Cerebellum (tissue), 4 donors: ENCODE measurements at places on chromosomes 6 and 20. TPM values are rescaled to one million over a fixed set of nuclear protein-coding genes. Genes with fewer than 3 reads are reported as not detected.
A peak's percentile ranks its signal among the peaks of the same experiment; 100 is the strongest.

The SPATS1 gene
- total RNA-seq, result not detected

The NCOA5 gene
- total RNA-seq, result 18.1 TPM

The VNN1 gene
- total RNA-seq, result 0.09 TPM

The OGFRL1 gene
- 37.6 TPM for total RNA-seq

The PLCB4 gene
- total RNA-seq, result 36.4 TPM

The LY6G6F gene
- 0.36 TPM for total RNA-seq

The WFDC10B gene
- not detected for total RNA-seq

The GSTA3 gene
- not detected for total RNA-seq

The FAM50B gene
- 10.1 TPM for total RNA-seq

The ARMH2 gene
- not detected for total RNA-seq

The TMEM244 gene
- total RNA-seq, result not detected

The BPIFB2 gene
- total RNA-seq, result not detected

The POU5F1 gene
- not detected for total RNA-seq

DNA sequence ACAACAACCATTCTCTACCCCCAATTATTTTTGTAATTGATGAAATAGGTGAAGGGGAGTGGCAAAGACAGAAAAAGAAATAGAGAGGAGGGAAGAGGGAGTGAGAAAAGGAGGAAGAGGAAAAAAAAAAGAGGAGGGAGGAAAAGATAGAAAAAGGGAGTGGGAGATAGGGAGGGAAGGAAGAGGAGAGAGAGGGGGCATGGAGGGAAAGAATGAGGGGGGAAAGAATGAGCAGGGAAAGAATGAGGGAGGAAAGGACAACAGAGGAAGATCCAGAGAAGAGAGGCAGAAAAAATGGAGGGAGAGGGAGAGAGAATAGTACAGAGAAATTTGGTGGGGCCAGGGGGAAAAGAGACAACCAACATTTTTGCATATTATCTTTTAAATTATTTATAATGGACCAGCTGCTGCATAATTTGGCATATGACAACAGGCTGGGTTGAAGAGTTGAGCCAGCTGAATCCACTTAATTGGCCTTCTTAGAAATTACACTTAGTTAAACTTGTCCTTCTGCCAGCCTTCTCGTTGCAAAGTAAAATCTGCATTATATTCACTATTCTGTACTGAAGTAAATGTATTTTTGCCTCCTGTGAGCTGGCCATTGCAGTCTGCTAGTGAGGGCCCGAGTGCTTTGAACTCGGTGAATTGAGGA is 101.0 kb downstream of the ARHGAP18 start:
- DNase-seq, result no peak

- DNase-seq, result no peak
Observed at GRCh38 chr6:35590622-35591066, 77.9 kb upstream of the TULP1 start.

GRCh38 chr20:36249450-36249849 is 13.2 kb downstream of the AAR2 start:
- no peak for DNase-seq

DNA sequence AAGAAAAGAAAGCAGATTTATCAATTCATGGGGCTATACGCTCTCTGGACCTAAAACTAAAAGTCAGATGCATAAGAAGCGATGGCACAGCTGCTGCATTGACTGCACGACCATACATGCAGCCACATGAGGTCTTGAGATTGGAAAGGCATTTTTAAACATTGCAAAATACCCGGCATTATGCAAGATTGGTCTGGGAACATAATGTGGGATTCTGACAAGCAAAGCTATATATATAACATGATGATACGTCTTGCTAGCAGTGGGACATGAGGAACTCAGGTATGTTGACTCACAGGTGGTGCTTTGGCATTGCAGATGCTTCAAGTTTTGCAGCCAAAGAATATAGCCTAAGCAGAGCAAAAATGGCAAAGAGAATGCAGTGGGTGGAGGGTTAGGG is 55.1 kb downstream of the SAMD3 start:
- DNase-seq, result no peak

GRCh38 chr6:52356017-52356416 is 5.9 kb upstream of the PAQR8 start:
- DNase-seq, result no peak

- peak; percentile 32 for DNase-seq
Observed at GRCh38 chr6:107180099-107180498, 64.8 kb upstream of the BEND3 start.

DNA sequence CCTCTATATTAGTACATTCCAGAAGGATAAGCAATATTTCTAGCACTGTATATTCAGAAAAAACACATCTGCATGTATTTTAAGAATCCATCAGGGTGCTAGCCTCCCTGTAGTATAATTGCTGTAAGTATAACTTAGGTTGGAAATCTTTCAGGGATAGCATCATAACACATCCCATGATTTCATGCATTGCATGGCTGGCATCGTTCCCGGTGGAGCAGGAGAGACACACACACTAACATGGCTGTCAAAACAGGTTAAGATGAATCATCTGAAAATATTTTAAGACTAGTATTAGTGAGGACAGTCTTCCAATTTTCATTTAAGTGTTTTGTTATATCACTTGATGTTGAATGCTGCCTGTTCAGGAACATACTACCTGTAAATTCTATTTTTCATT is 32.1 kb upstream of the CENPW start:
- no peak for DNase-seq

DNA sequence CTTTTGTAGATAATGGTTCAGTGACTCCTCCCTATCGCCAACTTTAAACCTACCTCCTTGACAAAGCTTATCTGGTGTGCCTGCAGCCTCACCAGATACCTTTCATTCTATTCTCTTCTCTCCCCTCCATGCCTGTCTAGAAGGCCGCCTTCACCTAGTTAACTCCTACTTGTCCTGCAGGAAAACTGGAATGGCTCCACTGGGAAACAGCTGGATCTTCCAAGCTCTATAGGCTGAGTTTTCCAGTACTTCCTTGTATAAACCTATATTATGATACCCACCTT is 6.2 kb downstream of the PRKN start:
- no peak for DNase-seq

DNA sequence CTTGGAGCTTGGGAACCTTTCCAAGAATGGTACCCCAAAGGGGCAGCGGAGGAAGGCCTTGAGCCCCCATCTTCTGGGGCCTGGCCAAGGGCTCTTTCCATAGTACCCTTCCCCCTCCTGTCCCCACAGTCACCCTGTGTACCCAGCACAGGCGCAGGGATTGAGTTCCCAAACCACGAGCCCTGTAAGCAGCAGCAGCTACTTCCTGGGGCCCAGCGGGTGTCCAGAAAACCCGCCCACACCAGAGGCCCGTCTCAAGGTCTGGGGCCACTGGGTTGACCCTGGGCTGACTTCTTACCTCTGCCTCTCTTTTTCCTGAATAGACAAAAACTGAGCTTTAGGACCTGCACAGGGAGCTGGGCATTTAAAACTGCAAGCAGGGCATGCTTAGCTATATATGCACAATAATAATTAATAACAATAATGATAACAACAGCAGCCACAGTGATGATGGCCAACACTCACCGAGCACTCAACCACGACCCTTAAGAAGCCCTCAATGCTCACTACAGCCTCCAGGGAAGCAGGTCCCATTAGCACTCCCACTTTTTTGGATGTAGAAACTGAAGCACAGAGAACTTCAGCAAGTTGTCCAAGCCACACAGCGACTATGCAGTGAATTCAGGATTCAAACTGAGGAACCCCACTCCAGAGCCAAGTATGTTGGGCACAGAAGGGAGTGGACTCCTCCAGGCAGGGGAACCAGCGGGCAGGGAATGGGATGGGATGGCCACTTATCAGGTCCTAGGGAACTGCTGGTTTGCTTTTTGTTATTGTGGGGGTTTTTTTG is 14.5 kb downstream of the NOL4L start:
- DNase-seq, result no peak

- DNase-seq, result no peak
Observed at GRCh38 chr6:127893541-127893940, 7.3 kb downstream of the THEMIS start.

- DNase-seq, result no peak
Observed at GRCh38 chr6:23526526-23526925, 599.5 kb upstream of the NRSN1 start.

DNA sequence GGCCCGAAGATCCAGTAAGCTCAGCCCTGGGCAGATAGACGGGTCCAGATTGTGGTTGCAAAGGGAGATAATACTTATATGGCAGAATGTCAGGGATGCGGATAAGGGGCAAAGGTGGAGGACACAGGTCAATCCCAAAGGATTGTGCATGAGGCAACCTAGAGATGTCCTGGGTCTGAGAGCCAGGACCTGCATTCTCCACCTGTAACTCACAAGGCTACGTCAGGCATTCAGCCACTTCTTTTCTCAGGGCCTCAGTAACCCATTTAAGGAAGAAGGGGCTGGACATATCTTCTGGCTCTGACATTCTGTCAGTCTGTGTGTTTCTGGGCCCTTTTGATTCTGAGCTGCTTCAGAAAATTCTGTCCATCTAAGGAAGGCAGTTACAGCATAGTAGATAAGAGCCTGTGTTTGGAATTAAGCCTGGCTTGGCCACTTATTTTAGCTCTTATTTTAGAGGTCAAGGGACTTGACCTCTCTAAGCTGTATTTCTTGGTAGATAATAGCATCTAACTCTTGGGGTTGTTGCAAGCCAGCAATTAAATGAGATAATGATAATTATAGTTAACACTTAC is 40.2 kb downstream of the CNBD2 start:
- DNase-seq, result no peak

GRCh38 chr6:72748759-72749158 is 126.9 kb downstream of the KCNQ5 start:
- DNase-seq, result no peak

GRCh38 chr6:17200395-17200794 is 80.8 kb upstream of the RBM24 start:
- no peak for DNase-seq

DNA sequence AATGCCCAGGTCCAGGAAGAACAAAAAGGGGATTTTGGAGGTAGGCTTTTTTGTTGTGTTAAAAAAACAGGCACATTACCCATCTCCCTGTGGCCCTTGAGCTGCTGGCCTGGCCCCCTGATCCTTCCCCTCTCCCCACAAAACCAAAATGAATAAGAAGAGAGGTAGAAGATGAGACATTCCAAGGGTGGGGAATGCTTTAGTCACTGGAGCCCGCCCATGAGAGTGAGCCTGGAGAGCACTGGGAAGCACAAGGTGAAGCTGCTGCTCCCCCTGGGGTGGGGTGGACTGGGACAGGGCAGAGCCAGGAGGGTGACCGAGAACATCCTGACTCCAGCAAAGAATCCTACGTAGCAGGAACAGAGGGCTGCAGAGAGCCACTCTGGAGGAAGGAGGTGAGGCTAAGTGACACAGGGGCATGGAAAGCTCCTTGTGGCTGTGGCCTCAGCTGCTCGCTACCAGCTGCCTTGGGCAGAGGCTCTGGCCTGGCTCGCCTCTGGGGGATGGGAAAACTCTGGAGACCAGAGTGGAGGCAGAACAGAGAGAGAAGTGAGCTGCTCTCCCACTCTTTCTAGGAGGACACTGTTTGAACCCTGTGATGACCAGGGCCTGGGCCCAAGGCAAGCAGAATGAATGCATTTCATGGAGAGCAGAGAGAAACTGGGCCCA is 48.3 kb downstream of the AKAP7 start:
- no peak for DNase-seq

GRCh38 chr6:90204327-90205056 is 92.2 kb downstream of the BACH2 start:
- DNase-seq, result no peak

DNA sequence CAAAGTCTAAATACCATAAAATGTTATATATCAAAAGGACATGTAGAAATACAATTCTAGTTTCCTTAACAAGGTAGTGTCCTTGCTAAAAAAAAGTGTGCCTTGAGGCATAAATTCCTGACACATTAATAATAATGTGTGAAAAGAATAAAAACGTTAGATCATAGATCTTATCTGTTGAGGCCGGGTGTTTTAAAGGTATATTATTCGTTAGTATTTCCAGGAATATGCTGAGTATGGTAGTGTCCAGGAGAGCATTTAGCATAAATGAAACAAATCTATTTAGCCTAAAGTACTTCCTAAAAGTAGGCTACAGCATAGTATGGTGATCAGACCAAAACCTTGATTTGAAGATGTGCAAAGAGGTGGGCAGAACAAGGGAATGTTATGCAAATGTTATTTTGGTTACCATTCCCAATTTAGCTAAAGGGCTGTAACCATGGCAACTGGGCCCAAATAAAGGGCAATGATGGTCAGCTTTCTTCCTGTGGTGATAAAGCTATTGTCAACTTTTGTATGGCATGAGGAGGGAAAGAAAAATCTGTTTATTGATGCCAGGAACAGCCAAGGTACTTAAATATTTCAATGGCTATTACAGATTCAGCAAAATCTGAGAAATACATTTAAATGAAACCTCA is 18.9 kb downstream of the MKKS start:
- no peak for DNase-seq

DNA sequence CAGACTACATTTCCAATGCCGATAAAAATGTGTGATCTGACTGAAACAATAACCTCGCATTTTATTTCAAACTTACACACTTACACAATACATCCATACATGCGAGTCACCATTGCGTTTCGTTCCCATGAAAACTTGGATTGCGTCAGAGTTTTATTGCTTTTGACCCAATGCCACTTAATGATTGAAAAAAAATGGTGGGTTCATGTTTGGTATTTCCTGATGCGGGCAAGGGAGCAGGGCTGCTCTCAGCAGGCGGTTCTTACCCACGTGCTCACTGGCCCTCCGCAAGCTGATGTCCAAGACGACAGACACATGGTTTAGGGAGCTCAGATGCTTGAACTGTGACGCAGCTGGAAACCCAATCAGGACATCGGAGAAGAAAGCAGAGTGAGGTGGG is 281.0 kb upstream of the SULF2 start:
- DNase-seq, result no peak

DNA sequence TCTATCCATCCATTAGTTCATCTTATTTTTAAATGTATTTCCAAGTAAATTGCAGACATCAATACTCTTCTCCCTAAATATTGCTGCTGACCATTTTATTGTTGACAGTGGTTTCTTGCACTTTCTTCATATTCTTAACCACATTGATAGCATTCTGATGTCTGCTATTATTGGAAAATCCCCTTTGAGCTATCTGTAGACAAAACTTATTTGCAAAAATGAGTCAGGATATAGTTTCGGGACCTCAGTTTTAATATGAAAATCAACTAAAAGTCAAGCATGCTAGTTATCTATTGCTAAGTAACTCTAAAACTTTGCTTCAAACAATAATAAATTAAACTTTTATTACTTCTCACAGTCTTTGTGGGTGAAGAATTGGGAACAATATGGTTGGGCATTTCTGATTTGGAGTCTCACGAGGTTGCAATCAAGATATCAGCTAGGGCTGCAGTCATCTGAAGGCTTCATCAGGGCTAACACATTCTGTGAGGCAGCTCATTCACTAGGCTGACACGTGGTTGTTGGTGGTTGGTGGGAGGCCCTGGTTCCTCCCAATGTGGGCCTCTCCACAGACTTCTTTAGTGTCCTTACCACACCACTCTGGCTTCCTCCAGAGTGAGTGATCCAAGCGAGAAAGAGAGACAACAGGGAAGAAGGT is 32.7 kb downstream of the CD109 start:
- no peak for DNase-seq
